Tibial nerve (tissue), 4 donors: ENCODE measurements at places on chromosomes 4 and X.

DNA sequence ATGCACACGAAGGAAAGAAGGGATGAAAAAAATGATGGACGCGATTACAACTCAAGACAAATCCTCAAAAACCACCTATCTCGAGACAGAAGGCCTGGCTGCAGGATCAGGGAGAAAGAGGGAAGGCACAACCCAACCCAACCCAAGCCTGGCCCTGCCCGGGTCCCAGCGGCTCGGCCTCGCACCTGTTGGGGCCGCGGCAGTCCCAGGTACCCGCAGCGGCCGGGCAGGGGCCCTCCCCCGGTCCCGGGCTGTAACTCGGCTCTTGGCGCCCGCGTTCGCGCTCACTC is 464 bp downstream of the RASGEF1B start:
- no peaks in the 10 kb centered on the region for H3K27me3 ChIP-seq
- H3K36me3 ChIP-seq: no peaks in the 10 kb centered on the region
- DNase-seq: no peak
- H3K4me3 ChIP-seq: peak overlapping the region; percentile 93

DNA sequence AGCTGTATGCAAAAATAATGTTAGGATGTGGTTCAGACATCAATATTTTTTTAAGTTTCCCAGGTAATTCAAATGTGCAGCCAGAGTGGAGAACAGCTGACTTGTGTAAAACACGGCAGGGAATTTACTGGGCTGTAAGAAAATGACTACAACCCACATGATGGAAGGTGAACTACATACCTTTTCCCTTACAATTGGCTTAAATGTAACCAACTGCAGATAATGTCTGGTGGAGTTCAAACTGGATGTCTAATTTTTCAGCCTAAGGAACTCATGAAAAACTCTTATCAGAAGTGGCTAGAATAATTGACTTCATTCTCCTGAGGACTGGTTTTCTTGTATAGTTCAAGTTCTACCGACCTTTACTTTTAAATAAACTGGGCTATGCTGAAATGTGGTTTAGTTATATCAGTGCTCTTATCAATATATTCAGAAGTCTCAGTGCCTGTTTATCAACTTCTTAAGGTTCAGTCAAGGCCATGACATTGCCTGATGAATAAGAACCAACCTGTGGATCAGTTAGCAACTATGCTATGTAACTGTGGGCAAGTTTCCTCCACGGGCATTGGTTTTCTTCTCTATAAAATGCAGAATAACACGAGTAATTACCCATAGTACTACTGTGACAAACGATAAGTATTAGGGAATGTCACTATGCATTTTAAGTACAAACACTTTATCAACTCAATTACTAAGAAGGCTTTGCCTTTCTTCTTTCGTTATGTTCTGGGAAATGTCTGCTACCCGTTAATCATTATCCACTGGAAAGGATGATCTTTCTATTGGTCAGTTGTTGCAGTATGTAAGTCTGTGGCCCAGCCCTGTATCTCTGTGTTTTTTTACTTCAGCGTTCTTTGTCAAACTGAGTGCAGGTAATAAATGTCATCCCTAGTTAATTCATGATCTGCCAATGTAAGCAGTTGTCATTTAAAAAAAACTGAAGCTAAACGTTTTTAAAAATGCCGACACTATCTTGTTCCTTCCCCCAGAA is 181.6 kb downstream of the PCDH7 start:
- H3K4me3 ChIP-seq: no peak overlapping the region
- no peaks in the 10 kb centered on the region for H3K27me3 ChIP-seq
- no peaks in the 10 kb centered on the region for H3K4me1 ChIP-seq
- no peak for DNase-seq
- no peak overlapping the region for H3K27ac ChIP-seq
- no peaks in the 10 kb centered on the region for H3K36me3 ChIP-seq

DNA sequence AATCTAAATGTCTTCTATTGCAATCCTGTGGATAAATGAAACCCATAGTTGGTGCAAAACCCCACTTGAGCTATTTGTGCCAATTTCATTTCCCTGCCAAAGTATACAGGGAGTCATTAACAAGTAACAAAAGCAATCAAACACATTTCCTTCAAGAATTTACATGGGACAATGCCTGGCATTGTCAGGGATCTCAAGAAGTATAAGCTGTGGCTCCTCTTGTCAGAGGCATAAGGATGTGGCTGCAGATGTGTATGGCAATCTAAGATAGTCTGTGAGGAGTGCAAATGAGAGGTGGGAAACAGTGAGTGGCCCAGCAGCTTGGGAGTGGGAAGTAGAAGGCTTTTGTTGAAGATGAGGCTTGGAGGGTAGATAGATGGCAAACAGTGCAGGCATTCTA is 58.0 kb upstream of the SCML1 start:
- no peaks in the 10 kb centered on the region for H3K4me1 ChIP-seq
- no peak overlapping the region for H3K4me3 ChIP-seq
- H3K27me3 ChIP-seq: no peaks in the 10 kb centered on the region
- H3K27ac ChIP-seq: no peak overlapping the region
- H3K36me3 ChIP-seq: no peaks in the 10 kb centered on the region

GRCh38 chr4:138698641-138699040 is 316.9 kb upstream of the NOCT start:
- H3K4me1 ChIP-seq: no peaks in the 10 kb centered on the region
- DNase-seq: no peak
- no peak overlapping the region for H3K4me3 ChIP-seq
- H3K27ac ChIP-seq: no peak overlapping the region
- H3K36me3 ChIP-seq: no peaks in the 10 kb centered on the region

DNA sequence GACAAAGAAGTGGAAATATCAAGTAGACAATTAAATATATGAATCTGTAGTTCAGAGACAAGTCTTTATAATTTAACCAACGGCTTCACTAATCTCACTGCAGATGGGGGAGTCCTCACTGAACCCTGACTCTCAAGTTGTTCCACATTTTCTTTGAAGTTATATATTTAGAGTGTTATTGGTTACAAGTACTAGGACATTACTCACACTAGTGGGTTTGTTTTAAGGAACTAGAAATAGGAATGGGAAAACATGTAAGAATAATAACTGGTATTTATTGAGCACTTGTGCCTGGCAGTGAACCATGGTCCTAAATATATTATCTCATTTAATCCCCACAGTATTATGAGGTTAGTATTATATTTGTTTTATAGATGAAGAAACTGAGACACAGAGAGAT is 22.0 kb downstream of the MND1 start:
- H3K27me3 ChIP-seq: no peaks in the 10 kb centered on the region
- no peaks in the 10 kb centered on the region for H3K36me3 ChIP-seq
- no peaks in the 10 kb centered on the region for H3K4me1 ChIP-seq
- H3K4me3 ChIP-seq: no peak overlapping the region
- DNase-seq: no peak

DNA sequence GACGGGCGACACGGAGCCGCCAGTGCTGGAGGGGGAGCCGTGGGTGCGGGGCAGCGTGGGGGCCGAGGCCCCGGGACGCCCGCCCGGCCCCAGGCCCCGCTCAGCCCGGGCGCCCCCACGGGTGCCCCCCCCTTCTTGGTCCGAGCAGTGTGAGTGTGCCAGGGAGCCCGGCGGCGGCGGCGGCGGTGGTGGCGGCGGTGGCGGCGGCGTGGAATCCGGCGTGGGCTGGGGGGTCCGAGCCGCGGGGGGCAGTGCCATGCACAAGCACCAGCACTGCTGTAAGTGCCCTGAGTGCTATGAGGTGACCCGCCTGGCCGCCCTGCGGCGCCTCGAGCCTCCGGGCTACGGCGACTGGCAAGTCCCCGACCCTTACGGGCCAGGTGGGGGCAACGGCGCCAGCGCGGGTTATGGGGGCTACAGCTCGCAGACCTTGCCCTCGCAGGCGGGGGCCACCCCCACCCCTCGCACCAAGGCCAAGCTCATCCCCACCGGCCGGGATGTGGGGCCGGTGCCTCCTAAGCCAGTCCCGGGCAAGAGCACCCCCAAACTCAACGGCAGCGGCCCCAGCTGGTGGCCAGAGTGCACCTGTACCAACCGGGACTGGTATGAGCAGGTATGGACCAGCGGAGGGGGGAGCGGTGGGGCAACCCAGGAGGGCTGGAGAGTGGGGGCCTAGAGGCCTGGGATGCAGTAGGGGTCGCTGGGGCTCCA is 466 bp downstream of the DLG3 start:
- H3K4me1 ChIP-seq: peaks cover 11% of the 10 kb centered on the region
- no peak overlapping the region for H3K4me3 ChIP-seq
- no peaks in the 10 kb centered on the region for H3K36me3 ChIP-seq
- no peak overlapping the region for H3K27ac ChIP-seq
- H3K27me3 ChIP-seq: peaks cover 44% of the 10 kb centered on the region

GRCh38 chrX:100700809-100701208 is 31.1 kb downstream of the SYTL4 start:
- H3K4me3 ChIP-seq: no peak overlapping the region
- DNase-seq: no peak
- no peak overlapping the region for H3K27ac ChIP-seq
- no peaks in the 10 kb centered on the region for H3K36me3 ChIP-seq
- H3K27me3 ChIP-seq: no peaks in the 10 kb centered on the region
- no peaks in the 10 kb centered on the region for H3K4me1 ChIP-seq

GRCh38 chr4:87973283-87974169 is 2.0 kb upstream of the SPP1 start:
- H3K27ac ChIP-seq: peak overlapping the region; percentile 4
- H3K27me3 ChIP-seq: no peaks in the 10 kb centered on the region
- H3K4me1 ChIP-seq: peaks cover 16% of the 10 kb centered on the region
- no peaks in the 10 kb centered on the region for H3K36me3 ChIP-seq
- H3K4me3 ChIP-seq: peak overlapping the region; percentile 9
- DNase-seq: peak; percentile 55

- no peak overlapping the region for H3K4me3 ChIP-seq
- no peaks in the 10 kb centered on the region for H3K36me3 ChIP-seq
Observed at GRCh38 chr4:69617083-69617694, 22.3 kb downstream of the UGT2A2 start.

DNA sequence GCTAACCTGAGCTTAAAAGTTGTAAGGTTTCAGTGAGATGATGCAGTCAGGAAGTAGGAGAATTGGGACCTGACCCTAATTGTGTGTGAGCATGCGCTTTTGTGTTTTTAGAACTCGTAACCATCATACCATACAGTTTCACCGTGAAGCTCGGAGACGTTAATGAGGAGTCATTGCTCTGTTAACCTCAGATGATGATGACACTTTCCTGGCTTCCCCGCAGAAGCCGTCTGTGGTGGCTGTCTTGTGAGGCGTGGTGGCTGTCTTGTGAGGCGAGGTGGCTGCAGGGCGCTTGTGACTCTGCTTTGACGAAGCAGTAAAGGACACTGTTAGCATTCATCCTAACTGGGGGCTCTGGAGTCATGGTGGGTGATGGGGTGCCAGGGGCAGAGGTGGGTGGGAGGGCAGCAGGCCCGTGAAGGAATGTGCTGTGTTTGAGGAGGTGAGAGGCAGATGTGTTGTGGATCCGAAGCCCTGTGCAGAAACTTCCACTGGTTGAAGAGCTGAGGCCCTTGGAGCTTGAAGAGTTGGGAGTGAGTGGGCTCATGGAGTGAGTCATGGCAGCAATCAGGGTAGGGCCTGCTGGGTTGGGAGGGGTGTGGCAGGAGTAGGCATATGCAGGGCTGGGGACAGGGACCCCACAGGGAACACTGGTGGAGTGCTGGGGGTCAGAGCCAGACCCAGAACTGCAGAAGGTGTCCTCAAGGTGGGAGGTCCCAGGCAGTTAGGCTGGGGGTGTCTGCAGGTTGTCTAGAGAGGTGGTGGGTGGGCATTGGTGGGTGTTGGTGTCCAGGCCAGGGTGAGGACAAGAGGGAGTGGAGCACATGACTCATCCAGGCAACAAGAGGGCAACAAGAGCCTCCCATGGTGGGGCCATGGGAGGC is 57.4 kb downstream of the NSD2 start:
- no peak overlapping the region for H3K4me3 ChIP-seq
- no peak overlapping the region for H3K27ac ChIP-seq
- no peaks in the 10 kb centered on the region for H3K36me3 ChIP-seq
- H3K4me1 ChIP-seq: no peaks in the 10 kb centered on the region

DNA sequence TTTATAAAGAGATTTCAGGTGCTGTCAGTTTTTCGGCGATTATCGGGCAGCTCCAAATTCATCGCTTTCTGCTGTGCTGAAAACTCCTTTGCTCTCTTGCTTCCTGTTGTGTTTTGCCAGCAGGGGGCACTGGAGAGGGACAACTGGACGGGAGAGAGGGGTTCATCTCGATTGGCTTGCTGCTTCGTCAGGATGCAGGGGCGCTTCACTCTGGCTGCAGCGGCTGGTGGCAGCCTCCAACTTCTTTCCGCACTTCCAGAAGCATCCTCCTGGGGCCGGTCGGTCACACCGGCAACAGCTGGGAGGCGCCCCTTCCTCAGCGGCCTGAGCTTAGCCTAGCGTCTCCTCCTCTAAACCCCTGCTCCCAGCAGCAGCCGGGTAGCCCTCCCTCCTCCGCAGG is 29.5 kb downstream of the MSL3 start:
- no peaks in the 10 kb centered on the region for H3K36me3 ChIP-seq
- no peak overlapping the region for H3K27ac ChIP-seq
- DNase-seq: peak; percentile 48

- H3K27ac ChIP-seq: no peak overlapping the region
- no peaks in the 10 kb centered on the region for H3K27me3 ChIP-seq
- no peaks in the 10 kb centered on the region for H3K4me1 ChIP-seq
- no peak for DNase-seq
Observed at GRCh38 chrX:135315864-135316263, 6.6 kb downstream of the ETDC start.

DNA sequence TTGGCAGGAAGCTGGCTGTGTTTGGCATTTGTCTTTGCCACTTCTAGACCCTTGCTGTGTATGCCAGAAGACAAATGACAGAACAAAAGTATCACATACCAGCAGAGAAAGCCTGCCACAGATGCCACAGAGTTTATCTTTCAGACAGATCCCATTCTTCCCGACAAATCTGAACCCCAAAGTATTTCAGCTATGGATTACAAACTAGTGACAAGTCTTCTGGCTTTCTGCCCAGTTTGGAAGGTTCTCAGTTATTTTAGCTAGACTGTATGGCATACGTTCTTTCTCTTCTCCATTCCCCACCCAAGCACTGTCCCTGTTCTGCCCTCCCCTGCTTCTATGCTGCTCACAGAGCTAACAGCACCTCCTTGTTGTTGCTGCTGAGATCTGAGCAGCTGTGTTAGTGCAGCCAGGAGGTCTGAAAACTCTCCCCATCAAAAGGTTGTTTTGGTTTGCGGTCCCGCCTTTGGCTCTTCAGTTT is 236.7 kb downstream of the FRAS1 start:
- H3K27me3 ChIP-seq: no peaks in the 10 kb centered on the region
- no peak for DNase-seq
- H3K27ac ChIP-seq: no peak overlapping the region
- H3K4me1 ChIP-seq: no peaks in the 10 kb centered on the region
- H3K4me3 ChIP-seq: no peak overlapping the region

DNA sequence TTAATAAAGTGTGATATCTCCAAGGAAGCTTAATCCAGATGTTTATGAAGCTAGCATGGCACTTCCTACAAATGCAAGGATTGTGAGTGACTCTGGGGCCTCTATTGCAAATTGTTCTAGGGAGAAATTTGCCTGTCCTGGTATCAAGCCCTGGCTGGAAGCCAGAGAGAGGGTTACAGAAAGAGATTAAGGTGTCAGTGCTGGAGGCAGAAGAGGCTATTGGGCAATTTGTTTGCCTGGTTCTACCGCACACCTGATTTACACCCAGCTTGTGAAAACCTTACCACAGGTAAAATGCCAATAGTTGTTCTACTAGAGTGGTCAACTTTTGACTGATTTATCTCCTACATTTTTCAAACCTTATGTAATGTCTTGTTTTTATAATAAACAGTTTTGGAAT is 186.7 kb upstream of the FAT1 start:
- no peaks in the 10 kb centered on the region for H3K36me3 ChIP-seq
- no peaks in the 10 kb centered on the region for H3K4me1 ChIP-seq
- no peak overlapping the region for H3K4me3 ChIP-seq
- H3K27me3 ChIP-seq: no peaks in the 10 kb centered on the region
